ENCODE measurements at places on chromosomes 2 and 18. TPM values are rescaled to one million over a fixed set of nuclear protein-coding genes. Genes with fewer than 3 reads are reported as not detected.

The STPG4 gene
- not detected for total RNA-seq

The FAM237A gene
- total RNA-seq = not detected

The OR6B2 gene
- not detected for total RNA-seq

The DLX1 gene
- total RNA-seq = not detected

The ABCB11 gene
- total RNA-seq = not detected

The KHK gene
- 1.9 TPM for total RNA-seq

The MLPH gene
- total RNA-seq = 1.8 TPM

The ALPG gene
- total RNA-seq = not detected

GRCh38 chr18:59374128-59374527, 15.1 kb upstream of the LMAN1 start:
- H3K27ac ChIP-seq = no peak overlapping the region
- no peak for DNase-seq
- peaks cover 24% of the 10 kb centered on the region for H3K4me1 ChIP-seq
- H3K36me3 ChIP-seq = no peaks in the 10 kb centered on the region
- no peaks in the 10 kb centered on the region for H3K27me3 ChIP-seq
- H3K4me3 ChIP-seq = no peak overlapping the region

GRCh38 chr2:36380624-36381481, 25.3 kb downstream of the CRIM1 start:
- no peaks in the 10 kb centered on the region for H3K27me3 ChIP-seq

- no peak overlapping the region for H3K27ac ChIP-seq
- H3K36me3 ChIP-seq = peaks cover 50% of the 10 kb centered on the region
- peaks cover 90% of the 10 kb centered on the region for H3K4me1 ChIP-seq
Observed at GRCh38 chr2:25304321-25304720, 37.4 kb downstream of the DNMT3A start.

DNA sequence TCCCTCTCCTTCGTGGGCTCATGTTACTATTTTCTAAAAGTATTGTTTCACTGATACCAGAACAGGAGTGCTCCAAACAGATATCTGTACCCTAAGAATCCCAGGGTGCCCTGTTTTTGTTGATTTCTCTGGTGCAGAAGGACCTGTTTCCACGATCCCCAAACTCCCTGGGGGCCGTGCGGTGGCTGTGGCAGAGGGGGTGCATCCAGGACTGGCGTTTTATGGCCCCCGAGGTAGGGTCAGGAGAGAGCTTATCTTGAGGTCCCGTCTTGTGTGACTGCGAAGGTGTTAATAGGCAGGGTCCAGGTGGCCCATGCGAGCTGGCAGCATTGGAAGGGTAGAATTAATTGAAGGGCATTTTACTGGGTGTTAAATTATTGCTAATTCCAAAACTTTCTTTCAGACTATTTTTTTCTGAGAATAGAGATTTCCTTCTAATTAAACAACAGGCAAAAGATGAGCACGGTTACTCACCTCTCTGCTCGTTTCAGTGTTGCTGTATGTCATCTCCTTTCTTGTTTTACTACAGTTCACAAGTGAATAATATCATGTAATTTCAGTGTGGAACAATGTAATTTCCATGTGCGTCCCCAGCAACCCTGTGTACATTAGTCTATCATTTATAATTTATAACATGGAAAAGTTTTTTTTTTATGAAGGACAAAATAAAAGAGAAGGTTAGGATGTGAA, 8.2 kb downstream of the TWIST2 start:
- no peak overlapping the region for H3K4me3 ChIP-seq
- DNase-seq = no peak
- no peaks in the 10 kb centered on the region for H3K4me1 ChIP-seq
- peak overlapping the region; percentile 84 for H3K27ac ChIP-seq
- H3K27me3 ChIP-seq = no peaks in the 10 kb centered on the region

DNA sequence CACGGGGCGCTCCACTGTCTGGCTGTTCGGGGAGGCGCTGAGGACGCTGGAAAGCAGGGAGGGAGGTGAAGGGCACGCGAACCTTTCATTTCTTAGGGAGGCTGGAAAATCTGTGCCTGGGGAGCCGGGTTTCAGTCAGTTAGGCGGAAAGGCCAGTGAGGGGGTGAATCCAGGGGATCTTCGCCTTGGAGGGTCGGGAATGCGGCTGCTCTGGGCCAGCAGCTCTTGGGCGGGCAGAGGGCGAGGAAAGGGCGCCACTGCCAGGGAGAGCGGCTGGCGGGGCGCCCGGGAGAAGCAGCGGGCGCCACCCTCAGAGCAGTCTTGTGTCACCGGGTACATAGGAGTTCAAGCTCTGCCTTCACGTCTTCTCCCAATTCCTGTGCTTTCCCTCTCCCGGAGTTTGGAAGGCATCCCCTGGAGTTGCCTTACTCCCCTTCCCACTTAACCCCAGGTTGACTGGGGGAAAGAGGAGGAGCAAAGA, 1.4 kb downstream of the CCDC85A start:
- no peak for DNase-seq
- H3K27ac ChIP-seq = peak overlapping the region; percentile 72

GRCh38 chr18:46319783-46320182, 215.6 kb downstream of the HAUS1 start:
- no peak for DNase-seq
- no peaks in the 10 kb centered on the region for H3K27me3 ChIP-seq
- H3K4me3 ChIP-seq = no peak overlapping the region
- H3K36me3 ChIP-seq = no peaks in the 10 kb centered on the region
- H3K4me1 ChIP-seq = peaks cover 26% of the 10 kb centered on the region

- peaks cover 3% of the 10 kb centered on the region for H3K4me1 ChIP-seq
- H3K27me3 ChIP-seq = no peaks in the 10 kb centered on the region
- H3K4me3 ChIP-seq = no peak overlapping the region
- no peaks in the 10 kb centered on the region for H3K36me3 ChIP-seq
- DNase-seq = no peak
Observed at GRCh38 chr2:19991895-19992294, 2.0 kb upstream of the WDR35 start.

DNA sequence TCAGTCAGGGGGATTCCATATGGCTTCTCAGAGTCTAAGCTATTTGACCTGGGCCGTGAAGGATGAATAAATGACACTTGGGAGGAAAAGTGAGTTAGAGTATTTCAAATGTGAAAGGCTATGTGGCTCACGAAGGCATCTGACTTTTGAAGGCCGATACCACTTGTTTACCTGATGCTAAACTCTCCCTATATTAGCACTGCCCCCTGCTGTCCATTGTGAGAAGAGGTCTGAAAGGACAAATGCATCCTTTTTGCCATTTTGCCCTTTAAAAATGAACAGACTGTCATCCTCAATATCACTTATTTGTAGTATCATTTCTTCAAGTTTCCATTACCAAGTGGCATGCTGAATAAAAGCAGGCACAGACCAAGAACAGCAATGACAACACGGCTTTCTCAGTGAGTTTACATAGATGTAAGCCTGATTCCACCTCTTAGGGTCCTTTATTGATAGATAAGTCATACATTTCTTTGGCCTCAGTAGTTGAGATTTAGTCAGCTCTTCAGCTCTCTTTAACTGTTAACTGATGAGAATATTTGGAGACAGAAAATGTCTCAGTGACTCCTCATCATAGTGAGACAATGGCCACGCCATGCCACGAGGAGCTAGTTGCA, 40.1 kb downstream of the DOCK10 start:
- H3K36me3 ChIP-seq = no peaks in the 10 kb centered on the region
- H3K27ac ChIP-seq = no peak overlapping the region
- peak; percentile 10 for DNase-seq
- no peaks in the 10 kb centered on the region for H3K27me3 ChIP-seq

- peak overlapping the region; percentile 59 for H3K27ac ChIP-seq
- no peak for DNase-seq
- H3K36me3 ChIP-seq = no peaks in the 10 kb centered on the region
- no peaks in the 10 kb centered on the region for H3K4me1 ChIP-seq
Observed at GRCh38 chr2:202052235-202052634, 18.6 kb downstream of the FZD7 start.

DNA sequence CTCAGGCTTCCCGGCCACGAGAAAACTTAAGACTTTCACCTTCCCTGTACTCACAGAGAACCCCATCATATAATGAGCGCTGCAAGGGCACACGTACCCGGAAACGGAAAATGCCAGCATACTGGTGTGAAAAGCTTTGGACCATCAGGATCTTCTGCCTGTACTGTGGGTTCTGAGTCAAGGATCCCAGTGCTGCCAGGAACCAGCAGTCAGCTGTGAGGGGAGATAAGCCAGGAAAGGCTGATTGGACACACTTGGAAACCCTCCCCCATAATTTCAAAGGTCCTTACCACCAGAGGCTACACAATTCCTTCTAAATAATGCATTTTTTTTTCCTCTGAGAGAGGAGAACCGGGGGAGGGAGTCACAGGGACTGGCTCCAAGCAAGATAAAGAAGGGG, 31.4 kb downstream of the CAPN13 start:
- H3K36me3 ChIP-seq = no peaks in the 10 kb centered on the region
- no peaks in the 10 kb centered on the region for H3K4me1 ChIP-seq
- H3K27ac ChIP-seq = no peak overlapping the region
- peaks cover 16% of the 10 kb centered on the region for H3K27me3 ChIP-seq

DNA sequence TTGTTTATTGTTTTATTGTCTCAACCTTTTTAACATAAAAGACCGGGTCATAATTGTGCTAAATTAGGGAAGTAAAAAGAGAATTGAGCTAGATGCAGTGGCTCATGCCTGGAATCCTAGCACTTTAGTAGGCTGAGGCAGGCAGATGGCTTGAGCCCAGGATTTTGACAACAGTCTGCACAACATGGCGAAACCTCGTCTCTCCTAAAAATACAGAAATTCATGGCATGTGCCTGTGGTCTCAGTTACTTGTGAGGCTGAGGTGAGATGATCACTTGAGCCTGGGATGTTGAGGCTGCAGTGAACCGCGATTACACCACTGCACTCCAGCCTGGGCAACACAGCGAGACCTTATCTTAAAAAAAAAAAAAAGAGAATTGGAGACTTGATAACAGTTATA, 104.2 kb upstream of the TTC27 start:
- H3K27me3 ChIP-seq = no peaks in the 10 kb centered on the region
- no peak overlapping the region for H3K27ac ChIP-seq
- H3K4me3 ChIP-seq = no peak overlapping the region
- peaks cover 84% of the 10 kb centered on the region for H3K36me3 ChIP-seq
- no peaks in the 10 kb centered on the region for H3K4me1 ChIP-seq
- no peak for DNase-seq

- H3K27ac ChIP-seq = no peak overlapping the region
- no peaks in the 10 kb centered on the region for H3K4me1 ChIP-seq
- no peaks in the 10 kb centered on the region for H3K36me3 ChIP-seq
- no peaks in the 10 kb centered on the region for H3K27me3 ChIP-seq
- no peak for DNase-seq
Observed at GRCh38 chr18:47899107-47899840, 31.2 kb downstream of the SMAD2 start.

GRCh38 chr2:225192869-225193268, 150.6 kb upstream of the DOCK10 start:
- no peaks in the 10 kb centered on the region for H3K27me3 ChIP-seq
- no peaks in the 10 kb centered on the region for H3K4me1 ChIP-seq
- no peaks in the 10 kb centered on the region for H3K36me3 ChIP-seq
- H3K4me3 ChIP-seq = no peak overlapping the region

DNA sequence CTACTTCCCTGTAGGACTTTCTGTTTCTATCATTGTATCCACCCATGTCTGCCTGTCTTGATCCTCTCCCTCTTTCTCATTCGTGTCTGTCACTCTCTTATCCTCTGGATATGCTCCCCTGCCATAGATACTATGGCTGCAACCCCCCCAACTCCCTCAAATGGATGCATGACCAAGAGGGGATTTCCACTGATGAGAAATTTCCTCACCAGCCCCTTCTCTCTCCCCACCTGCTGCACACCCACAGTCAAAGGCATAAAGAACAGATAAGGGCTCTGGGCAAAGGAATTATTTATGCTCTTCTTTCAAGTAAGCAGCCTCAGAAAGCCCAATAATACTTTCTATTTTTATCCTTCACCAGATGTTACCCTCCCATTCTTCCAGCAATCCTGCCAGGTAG, 121.3 kb downstream of the FOXI3 start:
- DNase-seq = no peak
- peaks cover 2% of the 10 kb centered on the region for H3K27me3 ChIP-seq
- no peak overlapping the region for H3K27ac ChIP-seq
- no peak overlapping the region for H3K4me3 ChIP-seq
- no peaks in the 10 kb centered on the region for H3K4me1 ChIP-seq

DNA sequence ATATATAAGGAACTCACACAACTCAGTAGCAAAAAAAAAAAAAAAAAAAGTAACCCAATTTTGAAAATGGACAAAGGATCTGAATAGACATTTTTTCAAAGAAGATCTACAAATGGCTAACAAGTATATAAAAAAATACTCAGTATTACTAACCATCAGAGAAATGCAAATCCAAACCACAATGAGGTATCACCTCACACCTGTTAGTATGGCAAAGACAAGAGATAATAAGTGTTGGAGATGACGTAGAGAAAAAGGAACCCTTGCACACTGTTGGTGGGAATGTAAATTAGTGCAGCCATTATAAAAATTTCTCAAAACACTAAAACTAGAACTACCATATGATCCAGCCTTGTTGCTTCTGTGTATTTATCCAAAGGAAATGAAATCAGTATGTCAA, 5.8 kb upstream of the CNDP1 start:
- DNase-seq = no peak
- H3K36me3 ChIP-seq = no peaks in the 10 kb centered on the region
- no peak overlapping the region for H3K27ac ChIP-seq
- no peak overlapping the region for H3K4me3 ChIP-seq

Data from esophagus squamous epithelium (tissue), 5 donors.